Retina (tissue), 1 donor: ENCODE measurements at places on chromosomes 5 and 9.
A peak's percentile ranks its signal among the peaks of the same experiment; 100 is the strongest.

DNA sequence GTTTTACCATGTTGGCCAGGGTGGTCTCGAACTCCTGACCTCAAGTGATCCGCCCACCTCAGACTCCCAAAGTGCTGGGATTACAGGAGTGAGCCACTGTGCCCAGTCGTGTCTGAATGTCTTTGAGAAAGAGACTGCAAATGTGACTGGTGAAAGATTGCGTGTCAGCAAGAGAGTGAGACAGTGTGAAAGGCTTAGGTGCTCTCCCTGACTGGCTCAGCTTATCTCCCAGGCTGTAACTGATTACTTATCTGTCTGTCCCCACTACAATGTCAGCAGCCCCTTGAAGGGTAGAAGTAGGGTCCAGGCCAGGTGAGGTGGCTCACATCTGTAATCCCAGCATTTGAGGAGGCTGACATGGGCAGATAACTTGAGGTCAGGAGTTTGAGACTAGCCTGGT is 3.4 kb upstream of the FGFR4 start:
- no peak for DNase-seq

DNA sequence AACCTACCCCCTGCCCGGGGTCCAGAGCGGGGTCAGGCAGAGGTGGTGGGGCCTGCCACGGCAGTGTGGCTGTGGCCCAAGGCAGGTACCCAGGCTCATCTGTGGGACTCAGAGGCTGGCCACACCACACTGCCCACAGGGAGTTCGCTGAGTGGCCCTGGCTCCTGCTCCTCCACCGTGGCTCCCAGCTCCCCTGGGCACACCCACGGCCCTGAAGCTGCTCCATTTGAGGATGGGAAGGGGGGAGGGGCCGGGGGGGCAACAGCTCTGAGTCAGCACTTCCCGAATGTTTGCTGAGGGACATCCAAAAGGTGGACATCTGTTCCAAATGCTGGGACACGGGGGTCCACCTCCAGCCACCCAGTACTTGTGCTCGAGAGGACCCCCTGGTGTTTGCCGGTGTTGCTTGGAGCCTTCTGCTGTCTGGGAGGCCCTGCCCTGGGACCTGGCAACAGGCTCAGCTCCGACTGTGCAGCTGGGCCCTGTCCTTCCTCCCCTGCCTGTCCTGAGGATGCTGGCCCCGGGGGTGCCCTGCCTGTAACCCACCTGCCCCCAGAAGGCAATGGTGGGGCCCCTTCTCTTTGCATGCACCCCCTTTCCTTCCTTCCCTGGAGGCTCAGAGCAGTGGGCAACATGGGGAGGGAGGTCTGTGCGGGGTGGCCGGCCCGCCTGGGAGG is 2.5 kb upstream of the NRARP start:
- DNase-seq = peak; percentile 57

DNA sequence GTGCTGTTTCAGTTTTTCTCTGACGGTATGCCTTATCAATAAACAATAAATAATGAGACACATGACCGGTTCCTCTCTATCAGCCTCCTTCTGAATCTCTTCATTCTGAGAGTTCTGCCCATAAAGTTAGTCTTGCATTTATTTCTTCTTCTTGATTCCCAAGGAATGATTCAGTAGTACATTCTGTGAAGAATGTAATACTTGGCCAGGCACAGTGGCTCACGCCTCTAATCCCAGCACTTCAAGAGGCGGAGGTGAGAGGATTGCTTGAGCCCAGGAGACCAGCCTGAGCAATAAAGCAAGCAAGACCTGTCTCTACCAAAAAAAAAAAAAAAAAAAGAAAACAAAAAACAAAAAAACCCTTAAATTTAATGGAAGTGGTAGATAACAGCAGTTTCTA is 53.9 kb downstream of the PAM start:
- DNase-seq = no peak

DNA sequence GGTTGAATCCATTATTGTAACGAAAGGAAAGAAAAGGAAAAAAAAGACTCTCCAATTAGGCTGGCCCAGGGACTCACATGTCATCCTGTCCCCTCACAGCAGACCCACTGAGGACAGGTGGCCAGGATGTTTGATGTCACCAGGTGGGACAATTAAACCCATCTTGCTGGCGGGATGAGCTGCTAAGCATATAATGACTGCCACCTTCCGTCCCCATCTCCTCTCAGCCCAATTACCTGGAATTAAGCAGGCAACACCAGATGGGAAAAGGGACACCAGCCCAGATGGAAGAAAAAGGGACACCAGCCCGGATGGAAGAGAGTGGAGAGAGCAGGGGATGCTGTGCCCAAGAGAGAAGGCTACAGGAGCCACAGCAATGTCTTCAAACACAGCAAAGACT is 116.6 kb upstream of the SARDH start:
- no peak for DNase-seq

GRCh38 chr5:173645437-173645807 is 29.0 kb upstream of the BOD1 start:
- DNase-seq = no peak
